ENCODE measurements at places on chromosomes 13 and 19.

DNA sequence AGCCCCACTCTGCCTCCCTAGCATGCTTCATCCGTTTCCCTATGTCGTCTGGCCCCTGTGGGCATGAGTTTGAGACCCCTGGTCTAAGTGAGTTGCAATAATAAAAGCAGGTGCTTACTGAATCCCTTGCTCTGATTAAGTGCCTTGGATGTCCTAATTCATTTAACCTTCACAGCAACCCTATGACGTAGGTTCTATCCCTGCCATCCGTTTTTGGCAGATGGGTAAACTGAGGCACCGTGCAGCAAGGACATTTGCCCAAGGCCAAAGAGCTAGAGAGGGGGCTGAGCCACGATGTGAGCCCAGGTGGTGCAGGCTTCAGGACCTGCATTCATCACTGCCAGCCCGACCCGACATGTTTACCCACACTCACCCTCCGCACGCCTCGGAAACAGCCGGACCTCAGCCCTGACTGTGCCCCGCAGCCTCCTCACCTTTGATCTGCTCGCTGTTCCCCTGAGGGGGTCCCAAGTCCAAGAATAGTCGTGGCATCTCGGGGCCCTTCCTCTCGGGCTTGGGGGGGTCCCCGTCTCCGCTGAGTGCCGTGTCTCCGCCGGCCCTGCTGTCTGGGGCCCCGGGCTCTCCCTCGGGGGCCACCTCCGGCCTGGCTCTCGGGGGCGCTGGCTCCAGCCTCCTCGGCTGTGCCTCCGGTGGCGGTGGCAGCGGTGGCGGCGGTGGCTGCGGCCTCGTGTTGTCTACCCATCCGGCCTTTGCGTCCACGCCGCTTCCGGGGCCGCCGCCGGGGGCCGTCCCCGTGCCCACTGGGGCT is 14.5 kb downstream of the LMTK3 start:
- no peak for DNase-seq

DNA sequence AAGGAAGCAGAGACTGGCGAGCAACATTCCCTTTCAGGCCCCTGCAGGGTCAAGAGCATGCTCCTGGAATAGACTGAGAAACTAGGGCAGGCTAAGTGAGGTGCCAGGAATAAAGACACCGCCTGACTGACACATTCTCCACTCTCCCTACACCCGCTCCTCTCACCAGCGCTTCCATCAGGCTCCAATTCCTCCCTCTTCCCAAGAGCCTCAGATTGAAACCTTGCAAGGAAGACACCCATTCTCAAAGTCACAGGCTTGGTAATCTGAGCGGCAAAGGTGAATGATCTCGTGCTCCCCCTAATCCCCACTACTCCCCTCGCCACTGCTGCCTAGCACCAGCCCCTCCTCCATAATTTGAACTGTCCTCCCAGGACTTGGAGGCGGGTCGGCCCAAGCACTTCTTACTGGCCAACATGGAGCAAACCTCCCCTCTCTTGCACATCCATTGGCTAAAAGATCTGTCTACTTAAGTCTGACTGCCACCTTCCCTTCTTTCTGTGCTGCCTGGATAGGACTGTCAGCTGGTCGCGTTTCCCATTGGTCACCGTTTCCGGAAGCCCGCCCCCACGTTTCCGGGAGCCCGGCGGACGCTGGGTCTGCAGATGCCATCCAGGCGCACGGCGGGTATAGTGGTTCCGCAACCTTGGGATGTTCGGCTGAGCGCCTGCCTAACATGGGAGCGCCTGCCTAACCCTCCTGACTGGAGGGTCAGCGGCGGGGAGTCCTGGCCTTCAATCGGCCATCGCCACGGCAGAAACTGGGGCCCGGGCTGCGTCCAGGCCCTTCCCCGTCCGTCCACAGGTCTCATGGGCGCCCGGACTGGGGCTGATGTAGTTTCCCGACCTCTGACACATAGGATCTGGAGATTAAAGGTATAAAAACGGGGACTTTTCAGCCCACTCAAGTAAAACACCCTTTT is 33.6 kb downstream of the ZNF383 start:
- peak; percentile 83 for DNase-seq

- DNase-seq = no peak
These were observed 1.2 kb downstream of the F7 start for GRCh38 chr13:113106711-113107351.

GRCh38 chr13:44648392-44649103 is 72.4 kb upstream of the TSC22D1 start:
- no peak for DNase-seq

- no peak for DNase-seq
These were observed 87.6 kb upstream of the ZNF91 start for GRCh38 chr19:23482829-23483228.

Data from stimulated activated naive CD8-positive, alpha-beta T cell treated with anti-CD3 and anti-CD28 coated beads, Interleukin-15, amount 100 ng/mL, for 72 hours (primary cell).